ENCODE measurements at places on chromosomes 12 and 14.
A peak's percentile ranks its signal among the peaks of the same experiment; 100 is the strongest.

DNA sequence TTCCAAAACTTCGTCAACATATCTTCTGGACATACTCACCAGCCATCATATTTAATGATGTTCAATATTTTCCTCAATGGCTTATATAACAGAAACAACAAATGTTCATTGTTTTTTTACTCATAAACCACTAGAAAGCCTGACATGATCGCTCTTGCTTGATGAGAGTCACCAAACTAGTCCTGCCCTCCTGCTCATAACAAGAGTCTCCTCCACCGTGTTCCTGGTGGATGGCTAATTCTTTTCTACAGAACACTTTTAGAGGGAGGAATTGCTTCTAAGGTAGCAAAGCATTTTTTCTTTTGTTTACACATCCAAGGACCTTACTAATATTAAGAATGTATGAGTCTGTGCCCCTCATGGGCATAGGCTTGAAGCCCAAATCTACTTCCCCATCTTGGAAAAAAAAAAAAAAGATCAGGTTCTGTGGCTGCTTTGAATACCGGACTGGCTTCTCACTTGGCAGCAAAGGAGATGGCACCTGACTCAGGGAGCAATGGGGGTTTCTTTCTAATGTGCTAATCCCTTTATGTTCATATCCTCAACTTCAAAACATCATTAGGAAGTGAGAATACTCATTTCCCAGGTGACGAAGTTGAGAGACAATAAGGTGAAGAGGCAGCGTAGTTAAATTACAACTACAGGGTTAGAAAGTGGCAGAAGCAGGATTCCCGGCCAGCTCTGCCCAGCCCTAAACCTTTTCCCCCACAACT lies 188.8 kb downstream of the EPS8 start:
- DNase-seq, result no peak

DNA sequence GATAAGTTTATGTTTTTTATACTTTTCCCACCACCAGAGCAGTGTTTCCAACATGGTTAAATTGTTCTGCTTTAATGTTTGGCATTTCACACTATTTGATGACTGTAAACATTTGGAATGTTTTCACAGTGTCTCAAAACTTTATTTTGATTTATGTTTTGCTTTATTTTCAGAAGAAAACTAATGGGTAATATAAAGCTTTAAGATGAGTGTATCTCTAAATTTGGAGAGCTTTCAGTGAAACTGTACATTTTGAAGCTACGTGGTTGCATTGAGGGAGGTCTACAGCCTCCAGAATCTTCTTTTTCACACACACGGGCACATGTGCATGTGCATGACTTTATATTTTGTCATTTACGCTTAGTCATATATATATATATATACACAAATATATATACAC lies 10.7 kb downstream of the BICD1 start:
- no peak for DNase-seq

- DNase-seq, result no peak
Measured at GRCh38 chr12:111225307-111225706, 143.6 kb downstream of the PHETA1 start.

DNA sequence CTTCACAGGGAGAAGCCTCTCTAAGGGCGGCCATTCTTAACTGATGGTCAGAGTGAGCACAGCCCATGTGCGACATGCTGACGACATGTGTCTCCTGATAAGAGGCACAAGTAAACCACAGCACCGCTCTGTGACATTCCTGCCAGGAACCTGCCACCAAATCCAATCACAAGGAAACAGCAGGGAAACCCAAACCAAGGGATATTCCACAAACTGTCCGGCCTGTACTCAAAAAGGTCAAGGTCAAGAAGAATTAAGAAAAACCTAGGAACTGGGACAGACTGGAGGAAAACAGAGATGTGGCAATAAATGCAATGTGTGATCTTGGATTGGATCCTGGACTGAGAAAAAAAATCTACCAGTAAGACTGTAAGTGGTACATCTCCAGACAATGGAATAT lies 91.9 kb downstream of the SYNE3 start:
- DNase-seq, result no peak

- DNase-seq, result no peak
Measured at GRCh38 chr12:53292426-53292825, 2.9 kb upstream of the PFDN5 start.

DNA sequence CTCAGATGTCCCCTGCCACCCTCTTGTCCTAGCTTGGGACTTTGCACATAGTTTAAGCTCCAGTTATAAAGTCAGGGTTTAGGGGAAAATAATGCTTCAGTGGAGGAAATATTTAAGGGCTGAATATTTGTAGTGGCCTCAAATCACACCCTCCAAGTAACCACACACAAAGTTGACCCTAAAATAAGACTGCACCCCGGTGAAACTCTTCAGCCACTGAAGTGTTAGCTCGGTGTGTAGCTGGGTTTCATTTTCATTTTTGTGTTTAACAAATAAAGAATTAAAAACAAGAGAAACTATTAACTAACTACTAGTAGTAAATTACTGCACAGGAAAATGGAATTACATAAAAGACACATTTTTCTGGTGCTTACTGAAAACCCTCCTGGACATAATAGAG lies 14.8 kb upstream of the BCL11B start:
- DNase-seq, result no peak

- DNase-seq, result no peak
Measured at GRCh38 chr12:108479364-108480070, 35.6 kb upstream of the FICD start.

GRCh38 chr14:76948213-76948947 lies 80.1 kb downstream of the IRF2BPL start:
- no peak for DNase-seq

- no peak for DNase-seq
Measured at GRCh38 chr12:19553175-19553574, 113.9 kb downstream of the AEBP2 start.

- no peak for DNase-seq
Measured at GRCh38 chr12:31594681-31595080, 3.7 kb upstream of the DENND5B start.

- DNase-seq, result no peak
Measured at GRCh38 chr12:11998944-11999315, 71.8 kb upstream of the BCL2L14 start.

GRCh38 chr14:69877492-69877891 lies 1.7 kb upstream of the SMOC1 start:
- no peak for DNase-seq

GRCh38 chr14:35814371-35815005 lies 5.4 kb upstream of the RALGAPA1 start:
- peak; percentile 18 for DNase-seq

DNA sequence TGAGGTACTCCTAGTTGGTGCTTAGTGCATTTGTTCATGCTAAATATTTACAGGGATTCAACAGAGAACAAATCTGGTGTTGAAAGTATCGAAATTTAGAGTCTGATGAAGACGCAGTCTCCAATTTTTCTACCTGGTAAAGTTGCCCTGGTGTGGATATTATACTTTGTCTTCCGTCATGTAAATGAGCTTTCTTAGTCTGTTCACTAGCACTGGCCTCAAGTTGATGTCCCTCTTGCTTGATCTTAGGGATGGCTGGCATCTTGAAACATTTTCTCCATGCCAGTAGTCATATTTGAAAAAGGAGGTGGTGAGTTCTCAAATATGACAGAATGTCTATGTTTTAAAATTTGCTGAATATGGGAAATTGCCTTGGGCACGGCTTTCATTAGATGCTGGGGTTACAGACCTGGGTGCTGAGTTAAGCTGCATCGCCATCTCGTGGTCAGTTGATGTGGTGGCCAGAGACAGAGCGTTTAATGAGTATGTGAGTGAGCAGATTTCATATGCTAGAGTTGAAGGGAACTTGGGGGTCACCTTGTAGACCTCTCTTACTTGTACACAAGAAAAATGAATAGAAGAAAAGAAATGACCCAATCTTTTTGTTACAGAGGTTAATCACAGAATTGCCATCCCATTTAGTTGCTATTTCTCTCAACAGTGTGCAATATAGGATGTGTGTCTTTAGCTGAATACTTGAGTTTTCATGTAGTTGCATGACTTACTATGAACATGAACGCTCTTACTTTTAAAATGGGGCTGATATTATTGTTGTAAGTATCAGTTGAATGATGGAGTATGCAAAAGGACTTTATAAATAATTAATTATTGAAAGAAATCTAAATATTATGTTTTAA lies 172.8 kb upstream of the DCN start:
- DNase-seq, result no peak

GRCh38 chr12:15846887-15847286 lies 35.3 kb upstream of the STRAP start:
- no peak for DNase-seq

- DNase-seq, result no peak
Measured at GRCh38 chr14:99201351-99202073, 70.5 kb downstream of the BCL11B start.
